Panc1 (cell line): ENCODE measurements at places on chromosomes 11 and 22.

DNA sequence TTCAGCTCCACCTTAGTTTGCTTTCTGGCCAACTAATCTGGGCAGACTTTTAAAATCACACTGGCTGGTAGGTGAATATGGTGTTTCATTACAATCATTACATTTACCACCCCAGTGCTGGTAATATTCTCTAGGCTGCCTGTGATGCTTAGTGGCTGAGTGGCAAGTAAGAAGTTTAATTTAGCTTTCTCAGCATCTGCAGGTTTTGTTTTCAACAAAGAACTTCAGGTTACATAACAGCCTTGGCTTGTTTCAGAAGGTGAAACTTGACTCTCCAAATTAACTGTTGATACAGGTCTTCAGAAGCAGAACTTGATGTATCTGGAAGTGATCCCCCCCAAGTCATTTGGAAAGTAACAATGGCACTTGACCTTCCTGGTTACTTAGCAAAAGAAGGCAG, 423.3 kb upstream of the CCDC90B start:
- no peak overlapping the region for H3K27ac ChIP-seq
- no peak overlapping the region for H3K4me3 ChIP-seq
- H3K36me3 ChIP-seq = no peaks in the 10 kb centered on the region
- no peaks in the 10 kb centered on the region for H3K27me3 ChIP-seq
- no peaks in the 10 kb centered on the region for H3K4me1 ChIP-seq

- no peaks in the 10 kb centered on the region for H3K36me3 ChIP-seq
- H3K27me3 ChIP-seq = peaks cover 18% of the 10 kb centered on the region
- no peak overlapping the region for H3K27ac ChIP-seq
Observed at GRCh38 chr11:10567446-10567845, 1.0 kb downstream of the LYVE1 start.

DNA sequence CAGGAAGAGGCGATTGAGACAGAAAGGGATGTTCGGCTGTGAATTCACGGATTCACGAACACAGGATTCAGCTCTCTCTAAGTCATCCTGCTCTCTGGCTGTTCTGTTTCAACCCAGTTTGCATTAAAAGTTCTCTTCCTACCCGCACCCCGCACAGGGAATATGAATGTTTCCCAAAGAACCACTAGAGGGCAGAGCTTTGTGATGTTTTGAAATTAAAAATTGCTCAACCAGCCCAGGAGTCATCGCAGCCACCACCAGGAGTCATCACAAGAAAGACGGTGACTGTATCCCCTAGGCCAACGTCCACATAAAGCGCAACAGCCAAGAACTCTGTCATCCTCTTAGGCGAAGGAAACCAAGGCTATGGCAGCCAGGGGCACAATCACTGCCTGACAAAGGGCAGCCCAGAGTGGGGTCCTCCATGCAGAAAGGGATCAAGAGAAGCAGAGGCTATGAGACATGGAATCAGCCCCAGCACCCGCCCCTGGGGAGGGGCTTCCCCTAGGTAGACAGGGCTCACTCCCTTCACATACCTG, 122.4 kb downstream of the WT1 start:
- H3K27me3 ChIP-seq = no peaks in the 10 kb centered on the region
- H3K4me1 ChIP-seq = peaks cover 22% of the 10 kb centered on the region
- H3K4me3 ChIP-seq = peak overlapping the region; percentile 15; the same call in 1 of the 2 replicates
- peak overlapping the region; percentile 60; the same call in 1 of the 2 replicates for H3K27ac ChIP-seq
- H3K36me3 ChIP-seq = no peaks in the 10 kb centered on the region

DNA sequence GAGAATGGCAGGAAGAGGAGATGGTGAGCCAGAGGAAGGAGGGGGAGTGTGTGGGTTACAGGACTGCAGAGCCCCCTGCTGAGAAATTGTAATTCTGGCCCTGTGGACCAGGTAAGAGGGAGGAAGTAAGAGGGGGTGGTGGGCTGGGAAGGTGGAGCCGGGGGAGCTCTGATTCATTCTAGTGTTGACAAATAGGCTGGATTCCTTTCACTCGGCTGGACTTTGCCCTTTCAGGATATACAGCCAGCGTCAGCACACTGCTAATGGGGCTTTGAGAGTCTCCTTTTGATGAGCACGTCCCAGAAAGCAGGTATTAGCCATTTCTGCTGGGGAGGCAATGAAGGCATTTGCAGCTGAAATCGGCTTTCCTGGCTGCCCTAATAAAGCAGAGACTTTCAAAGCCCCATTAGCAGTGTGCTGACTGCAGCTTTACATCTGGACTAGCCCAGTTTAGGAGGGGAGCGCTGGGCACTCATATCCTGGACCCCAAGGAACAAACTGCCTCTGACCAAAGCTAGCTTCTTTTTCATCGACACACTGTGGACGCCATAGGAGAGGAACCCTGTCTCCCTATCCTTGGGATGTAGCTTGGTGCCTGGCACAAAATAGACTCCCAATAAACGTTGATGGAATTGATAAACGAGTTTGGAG, 44.8 kb upstream of the CADM1 start:
- DNase-seq = no peak
- no peak overlapping the region for H3K4me3 ChIP-seq
- no peak overlapping the region for H3K27ac ChIP-seq
- no peaks in the 10 kb centered on the region for H3K36me3 ChIP-seq

GRCh38 chr11:16880184-16880801, 133.9 kb downstream of the PLEKHA7 start:
- H3K27me3 ChIP-seq = no peaks in the 10 kb centered on the region
- no peaks in the 10 kb centered on the region for H3K4me1 ChIP-seq
- no peak for DNase-seq
- no peak overlapping the region for H3K4me3 ChIP-seq

GRCh38 chr22:29209624-29209929, 3.9 kb downstream of the EMID1 start:
- no peaks in the 10 kb centered on the region for H3K36me3 ChIP-seq
- no peak overlapping the region for H3K27ac ChIP-seq
- H3K27me3 ChIP-seq = no peaks in the 10 kb centered on the region; the same call in 1 of the 2 replicates

DNA sequence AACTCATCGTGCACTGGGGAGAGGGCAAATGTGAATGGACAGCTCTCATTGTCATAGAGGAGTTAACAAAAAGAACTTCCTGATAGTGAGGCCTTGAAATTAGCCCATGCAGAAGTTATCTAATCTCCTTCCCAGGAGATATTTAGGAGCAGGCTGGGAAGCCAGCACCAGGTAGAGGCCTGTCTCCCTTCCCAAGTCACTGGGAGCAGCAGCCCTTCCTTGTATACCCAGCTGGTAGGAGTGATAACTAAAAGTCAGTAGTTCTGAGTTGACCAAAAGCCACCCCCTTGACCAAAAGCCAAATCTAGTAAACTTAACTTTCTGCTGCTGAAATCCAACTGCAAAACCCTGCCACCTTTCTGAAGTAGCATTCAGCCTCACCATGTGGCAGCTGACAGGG, 1.4 kb upstream of the BACE1-AS start:
- no peak for DNase-seq
- H3K4me3 ChIP-seq = no peak overlapping the region
- no peaks in the 10 kb centered on the region for H3K4me1 ChIP-seq

DNA sequence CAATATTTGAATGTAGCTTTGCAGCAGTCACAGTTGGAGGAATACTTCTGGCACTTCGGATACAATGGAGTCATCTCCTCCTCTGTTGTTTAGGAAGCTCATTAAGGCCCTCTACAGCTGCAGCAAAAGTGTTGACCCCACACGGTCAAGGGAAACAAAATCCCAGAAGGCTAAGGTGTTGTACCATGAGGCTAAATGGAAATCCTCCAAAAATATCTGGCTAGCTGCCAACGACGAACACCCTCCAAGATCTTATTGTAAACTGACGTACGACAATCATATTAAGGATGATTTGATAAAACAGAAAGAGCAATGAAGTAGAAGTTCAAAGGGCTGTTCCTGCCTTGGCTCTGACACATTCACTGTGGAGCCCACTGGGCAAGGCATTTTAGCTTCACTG, 4.0 kb downstream of the POGLUT3 start:
- DNase-seq = no peak
- no peak overlapping the region for H3K27ac ChIP-seq
- H3K36me3 ChIP-seq = peaks cover 3% of the 10 kb centered on the region; the same call in 1 of the 2 replicates
- no peak overlapping the region for H3K4me3 ChIP-seq
- H3K4me1 ChIP-seq = peaks cover 10% of the 10 kb centered on the region

GRCh38 chr22:49517667-49518185, 309.9 kb downstream of the BRD1 start:
- H3K27ac ChIP-seq = no peak overlapping the region
- no peaks in the 10 kb centered on the region for H3K4me1 ChIP-seq
- H3K4me3 ChIP-seq = no peak overlapping the region
- DNase-seq = no peak
- no peaks in the 10 kb centered on the region for H3K36me3 ChIP-seq

- H3K27me3 ChIP-seq = no peaks in the 10 kb centered on the region
- H3K27ac ChIP-seq = peak overlapping the region; percentile 70
- no peak for DNase-seq
- peak overlapping the region; percentile 59 for H3K4me3 ChIP-seq
- H3K36me3 ChIP-seq = no peaks in the 10 kb centered on the region
Observed at GRCh38 chr22:50271519-50271970, 1.4 kb upstream of the MAPK11 start.
